Muscle of arm (tissue), 14 donors: ENCODE measurements at places on chromosomes 6 and 20. TPM values are rescaled to one million over a fixed set of nuclear protein-coding genes. Genes with fewer than 3 reads are reported as not detected.

RHAG gene
- polyA plus RNA-seq: 1.3 TPM

GRCh38 chr6:69416776-69417175 is 380.0 kb downstream of the LMBRD1 start:
- peak; percentile 71 for DNase-seq

GRCh38 chr20:36342331-36343120 is 36.4 kb downstream of the DLGAP4 start:
- no peak for DNase-seq

LAMA4 gene
- polyA plus RNA-seq: 137 TPM

MAP7 gene
- polyA plus RNA-seq: not detected

GRCh38 chr6:129719692-129720091 is 9.7 kb upstream of the ARHGAP18 start:
- no peak for DNase-seq

DNA sequence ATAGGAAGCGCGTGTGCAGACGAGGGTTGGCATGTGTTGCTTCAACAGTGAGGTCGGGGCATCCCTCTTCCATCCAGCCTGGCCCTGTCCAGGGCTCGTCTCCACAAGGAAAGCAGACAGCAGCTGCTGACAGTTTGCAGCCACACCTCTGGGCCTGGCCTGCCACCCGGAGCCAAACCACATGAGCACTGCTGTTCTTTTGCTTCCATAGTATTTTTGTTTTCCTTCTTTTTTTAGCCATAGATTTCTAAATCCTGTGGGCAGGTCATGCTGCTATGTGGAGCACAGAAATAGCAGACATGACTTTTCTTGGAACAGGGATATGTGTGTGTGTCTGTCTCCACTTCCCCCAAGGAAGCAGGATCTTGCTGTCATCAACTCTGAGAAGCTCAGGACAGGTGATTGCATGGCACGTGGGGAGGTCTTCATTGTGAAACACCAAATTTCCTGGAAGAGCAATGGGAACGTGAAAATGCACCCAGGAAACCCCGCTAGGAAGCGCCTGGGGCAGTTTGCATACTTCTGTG is 167.4 kb downstream of the DTNBP1 start:
- no peak for DNase-seq

- DNase-seq: no peak
These were observed 92.9 kb upstream of the SYNDIG1 start for GRCh38 chr20:24376311-24377099.

RPS6KA2 gene
- polyA plus RNA-seq: 26.0 TPM

- DNase-seq: no peak
These were observed 113.9 kb upstream of the SLC35B3 start for GRCh38 chr6:8549074-8549790.

DNA sequence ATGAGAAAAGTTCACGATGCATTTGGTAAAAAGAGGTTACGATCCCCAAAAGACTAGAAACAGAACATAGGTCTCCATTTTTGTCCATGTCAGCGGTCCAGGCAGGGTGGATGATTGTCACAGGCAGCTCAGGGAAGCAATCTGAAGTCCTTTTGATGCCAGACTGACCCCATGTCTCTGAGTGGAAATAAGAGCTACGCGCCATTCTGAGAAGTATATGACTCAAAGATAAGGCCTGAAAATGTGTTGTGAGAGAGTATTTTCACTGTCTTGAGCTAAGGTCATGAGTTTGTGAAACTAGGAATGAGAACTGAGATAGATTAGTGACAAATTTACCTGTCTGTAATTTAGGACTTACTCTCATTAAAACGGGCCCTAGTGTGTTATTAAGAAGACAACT is 69.5 kb downstream of the LYRM4 start:
- no peak for DNase-seq

DNA sequence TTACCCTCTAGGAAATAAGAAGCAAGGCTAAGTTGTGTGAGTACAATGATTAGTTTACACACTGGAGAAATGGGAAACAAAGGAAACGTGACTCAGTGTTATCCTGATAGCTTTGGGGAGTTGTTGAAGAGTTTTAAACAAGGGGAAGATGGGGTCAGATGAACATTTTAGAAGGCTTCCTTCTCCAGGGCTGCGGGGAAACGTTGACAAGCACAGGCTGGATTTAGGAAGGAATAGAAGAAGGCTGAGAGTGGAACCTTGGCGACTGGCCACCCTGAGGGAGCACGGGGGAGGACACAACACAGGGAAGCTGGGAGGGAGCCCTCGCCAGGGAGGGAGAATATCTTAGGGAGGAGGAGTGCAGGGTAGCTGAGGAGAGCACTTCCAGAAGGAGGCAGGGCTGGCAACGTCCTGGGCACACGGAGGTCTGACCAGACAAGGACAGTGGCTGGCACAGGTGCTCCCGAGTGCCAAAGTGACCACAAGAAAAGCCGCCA is 134.7 kb downstream of the AIG1 start:
- no peak for DNase-seq

ELOVL2 gene
- polyA plus RNA-seq: 2.7 TPM

HAO1 gene
- 0.25 TPM for polyA plus RNA-seq

DNA sequence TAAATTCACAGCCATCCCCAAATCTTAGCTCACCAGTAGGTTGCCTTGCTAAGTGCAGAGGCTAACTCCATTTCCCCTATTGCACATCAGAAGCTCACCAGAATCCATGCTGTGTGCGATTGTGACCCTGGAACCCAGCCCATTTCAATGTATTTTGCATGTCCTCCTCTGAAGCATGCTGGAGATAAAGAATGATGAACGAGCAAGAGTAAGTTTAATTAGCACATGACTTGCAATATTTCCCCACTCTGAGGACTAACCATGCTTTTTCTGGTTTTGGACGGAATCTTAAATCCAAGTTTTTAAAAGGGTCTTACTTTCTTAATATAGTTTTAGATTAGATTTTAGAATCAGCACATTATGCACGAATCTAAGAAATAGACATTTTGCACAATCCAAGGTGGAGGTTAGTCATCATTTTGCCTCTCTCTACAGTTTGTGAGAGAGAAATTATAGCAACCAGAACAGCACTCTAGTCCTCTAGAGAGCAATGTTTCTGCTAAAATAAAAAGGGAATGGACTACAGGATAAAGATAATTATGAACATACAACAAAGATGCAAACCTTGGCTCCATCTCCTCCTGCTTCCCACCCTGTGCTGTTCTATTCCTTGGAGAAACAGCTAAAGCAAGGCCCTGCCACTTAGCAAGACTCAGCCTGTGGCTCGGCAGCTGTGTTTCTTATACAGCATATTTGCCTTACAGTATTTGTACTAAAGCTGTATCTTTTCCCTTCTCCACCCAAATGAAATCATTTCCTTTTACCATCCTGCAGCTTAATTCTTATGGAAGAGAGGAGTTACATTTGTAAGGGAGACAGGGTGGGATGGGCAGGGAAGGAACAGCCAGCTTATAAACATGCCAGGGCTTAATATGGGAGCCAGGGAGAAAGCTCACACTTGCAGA is 24.9 kb upstream of the LAMA4 start:
- DNase-seq: peak; percentile 68

ASIP gene
- polyA plus RNA-seq: 0.31 TPM

SLC24A3 gene
- polyA plus RNA-seq: 18.0 TPM

- DNase-seq: no peak
These were observed 1.4 kb downstream of the PFDN4 start for GRCh38 chr20:54209216-54209813.

- no peak for DNase-seq
These were observed 152.1 kb downstream of the KHDC1L start for GRCh38 chr6:73073238-73073637.

- no peak for DNase-seq
These were observed 158.7 kb upstream of the AGPAT4 start for GRCh38 chr6:161432546-161432945.

IRAK1BP1 gene
- polyA plus RNA-seq: 5.1 TPM

TRIM38 gene
- polyA plus RNA-seq: 6.2 TPM

DNA sequence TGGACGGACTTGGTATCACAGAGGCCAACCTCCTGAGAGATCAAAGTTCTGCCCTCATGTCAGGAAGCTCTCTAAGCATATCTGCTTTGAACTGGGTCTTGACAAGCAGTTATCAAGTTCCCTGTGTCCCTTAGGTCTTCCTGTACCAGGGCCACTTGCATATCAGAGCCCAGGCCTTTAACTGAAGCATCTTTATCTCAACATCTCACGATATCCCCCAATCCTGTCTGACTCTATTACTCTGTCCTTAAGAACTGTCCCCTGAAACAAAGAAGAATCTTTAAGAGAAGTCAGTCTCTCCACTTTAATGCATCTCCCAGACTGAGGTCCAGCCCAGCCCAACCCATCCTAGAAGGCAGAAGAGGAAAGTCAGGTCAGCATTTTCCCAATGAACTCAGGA is 8.2 kb downstream of the MAS1L start:
- no peak for DNase-seq
